ENCODE measurements at places on chromosomes 3 and 15.

DNA sequence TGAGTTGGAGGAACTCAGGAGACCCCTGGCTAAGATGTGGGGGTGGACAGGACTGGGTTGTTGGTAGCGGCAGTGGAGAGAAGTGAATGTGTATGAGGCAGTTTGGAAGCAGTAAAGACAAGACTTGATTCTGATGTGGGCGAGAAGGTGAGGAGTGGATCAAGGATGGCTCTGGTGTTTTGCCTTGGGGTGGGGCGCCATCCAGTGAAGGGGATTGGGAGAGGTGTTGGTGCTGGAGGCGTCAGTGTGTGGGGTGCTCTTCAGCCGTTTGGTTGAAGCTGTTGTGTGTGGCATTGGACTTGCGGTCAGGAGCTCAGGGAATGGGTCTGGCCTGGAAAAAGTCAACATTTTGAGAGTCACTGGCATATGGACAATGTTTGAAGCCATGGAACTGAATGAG is 13.3 kb downstream of the FAN1 start:
- no peak for DNase-seq

- DNase-seq: peak; percentile 65
Measured at GRCh38 chr3:130894130-130894985, 474 bp downstream of the ATP2C1 start.

- DNase-seq: no peak
Measured at GRCh38 chr3:133674290-133674919, 12.7 kb upstream of the TOPBP1 start.

DNA sequence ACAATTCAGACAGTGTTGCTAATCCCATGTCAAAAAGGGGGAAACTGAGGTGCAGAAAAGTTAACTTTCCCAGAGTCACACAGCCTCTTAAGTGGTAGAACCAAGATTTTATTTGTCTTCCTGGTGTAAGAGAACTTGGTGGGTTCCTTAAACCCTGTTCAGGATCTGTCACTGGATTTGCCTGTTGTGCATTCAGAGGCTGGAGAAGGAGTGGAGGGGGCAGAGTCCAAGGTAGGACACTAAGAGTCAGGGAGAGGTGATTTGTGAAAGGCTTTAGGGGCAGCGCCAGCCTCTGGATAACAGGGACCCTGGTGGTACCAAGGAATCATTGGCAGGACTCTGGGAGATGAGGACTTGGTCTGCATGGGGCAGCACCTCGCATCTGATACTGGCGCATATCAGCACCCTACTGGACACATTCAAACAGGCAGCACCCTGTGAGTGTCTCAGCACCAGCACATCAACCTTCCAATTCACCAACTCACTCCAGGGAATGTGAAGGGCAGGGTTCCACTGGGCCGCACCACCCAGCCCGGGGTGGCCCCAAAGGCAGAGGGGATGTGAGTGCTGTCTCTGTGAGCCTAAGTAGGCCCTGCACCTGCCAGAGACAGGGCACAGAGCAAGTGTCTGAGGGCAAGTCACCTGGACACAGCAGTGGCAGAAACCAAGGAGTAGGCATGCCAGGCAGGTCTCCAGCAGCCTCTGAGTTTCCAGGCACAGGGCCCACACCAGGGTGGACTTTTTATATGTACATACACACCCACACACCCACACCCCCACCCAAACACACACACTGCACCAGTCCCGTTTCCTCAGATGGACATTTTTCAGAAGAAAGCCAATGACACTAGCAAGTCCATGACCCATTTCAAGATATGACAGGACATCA is 71.6 kb downstream of the LIPC start:
- DNase-seq: no peak

- DNase-seq: no peak
Measured at GRCh38 chr3:193348686-193349085, 29.9 kb downstream of the ATP13A5 start.

DNA sequence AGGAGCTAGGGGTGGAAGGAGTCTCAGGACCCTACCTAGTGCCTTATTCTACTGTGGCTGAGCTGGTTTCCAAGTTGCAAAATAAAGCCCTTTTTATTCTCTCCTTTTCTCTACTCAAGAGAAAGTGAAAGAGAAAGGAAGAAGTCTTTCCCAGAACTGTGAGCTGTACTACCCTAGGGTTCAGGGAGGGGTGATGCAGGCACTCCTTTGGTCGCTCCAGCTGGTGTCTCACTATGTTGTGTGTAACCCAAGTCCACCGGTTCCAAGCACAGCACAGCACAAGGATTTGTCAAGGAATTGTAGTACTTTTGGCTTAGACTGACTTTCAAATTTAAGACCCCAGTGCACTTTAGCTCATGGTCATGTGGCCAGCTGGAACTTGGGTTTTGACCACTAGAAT is 1721.7 kb downstream of the OTOL1 start:
- DNase-seq: no peak

GRCh38 chr3:118688396-118688884 is 346.2 kb downstream of the IGSF11 start:
- DNase-seq: no peak

DNA sequence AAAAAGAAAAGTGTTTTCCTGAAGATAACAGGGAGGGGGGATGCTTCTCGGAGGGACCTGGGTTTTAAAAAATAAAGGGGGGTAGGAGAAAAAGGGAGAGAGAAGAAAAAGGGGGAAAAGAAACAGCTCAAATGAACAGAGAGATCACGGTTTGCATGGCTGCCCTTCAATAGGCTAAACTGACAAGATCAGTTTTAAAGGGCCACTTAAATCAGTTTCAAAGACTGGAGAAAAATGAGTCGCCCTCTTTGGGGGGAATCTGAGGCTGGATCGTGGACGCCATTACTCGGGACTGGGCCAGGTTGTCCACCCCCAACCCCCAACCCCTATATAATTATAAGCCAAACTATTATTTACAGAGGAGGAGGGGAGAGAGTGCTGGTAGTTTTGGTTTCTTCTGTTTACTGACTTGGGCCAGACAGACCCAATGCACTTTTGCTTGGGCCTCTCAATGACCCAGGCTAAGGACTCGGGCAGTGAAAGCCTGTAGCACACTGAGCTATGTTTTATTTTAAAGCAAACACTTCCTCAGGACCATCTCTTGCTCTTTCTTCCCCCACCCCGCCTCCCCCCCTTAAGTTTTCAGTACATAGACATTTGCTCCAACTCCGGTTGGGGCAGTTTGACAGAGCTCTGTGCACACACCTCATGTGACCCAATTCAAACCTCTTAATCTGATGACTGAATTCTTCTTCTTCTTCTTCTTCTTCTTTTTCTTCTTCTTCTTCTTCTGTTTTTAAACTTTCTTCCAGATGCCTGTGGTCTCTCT is 6.3 kb downstream of the NR2F2 start:
- no peak for DNase-seq

- no peak for DNase-seq
Measured at GRCh38 chr15:71551566-71551965, 258.8 kb upstream of the NR2E3 start.

GRCh38 chr3:102599819-102600576 is 165.2 kb downstream of the ZPLD1 start:
- peak; percentile 15 for DNase-seq

DNA sequence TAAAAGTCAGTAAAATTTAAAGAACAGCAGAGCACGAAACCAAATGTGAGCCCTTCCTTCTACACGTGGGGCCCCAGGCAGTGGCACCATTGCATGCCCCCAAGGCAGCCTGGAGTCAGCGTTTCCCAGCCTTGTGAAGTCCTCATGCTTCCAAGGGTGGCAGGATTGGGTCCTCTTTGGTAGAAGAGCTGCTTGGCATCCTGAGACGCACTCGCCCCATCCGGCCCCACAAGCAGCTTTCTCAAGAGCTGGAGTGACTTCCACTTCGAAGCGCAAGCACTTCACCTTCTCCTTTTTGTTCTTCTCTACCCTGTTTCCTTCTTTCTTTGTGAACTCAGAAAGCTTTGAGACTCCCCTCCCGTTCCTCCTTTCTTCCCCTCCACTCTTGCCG is 34.7 kb downstream of the ZNF710 start:
- peak; percentile 37 for DNase-seq

GRCh38 chr15:64697911-64698369 is 77.4 kb downstream of the RBPMS2 start:
- no peak for DNase-seq

- DNase-seq: no peak
Measured at GRCh38 chr15:101362986-101363566, 68.0 kb upstream of the SNRPA1 start.

GRCh38 chr3:10915376-10915775 is 77.2 kb upstream of the SLC6A1 start:
- no peak for DNase-seq

DNA sequence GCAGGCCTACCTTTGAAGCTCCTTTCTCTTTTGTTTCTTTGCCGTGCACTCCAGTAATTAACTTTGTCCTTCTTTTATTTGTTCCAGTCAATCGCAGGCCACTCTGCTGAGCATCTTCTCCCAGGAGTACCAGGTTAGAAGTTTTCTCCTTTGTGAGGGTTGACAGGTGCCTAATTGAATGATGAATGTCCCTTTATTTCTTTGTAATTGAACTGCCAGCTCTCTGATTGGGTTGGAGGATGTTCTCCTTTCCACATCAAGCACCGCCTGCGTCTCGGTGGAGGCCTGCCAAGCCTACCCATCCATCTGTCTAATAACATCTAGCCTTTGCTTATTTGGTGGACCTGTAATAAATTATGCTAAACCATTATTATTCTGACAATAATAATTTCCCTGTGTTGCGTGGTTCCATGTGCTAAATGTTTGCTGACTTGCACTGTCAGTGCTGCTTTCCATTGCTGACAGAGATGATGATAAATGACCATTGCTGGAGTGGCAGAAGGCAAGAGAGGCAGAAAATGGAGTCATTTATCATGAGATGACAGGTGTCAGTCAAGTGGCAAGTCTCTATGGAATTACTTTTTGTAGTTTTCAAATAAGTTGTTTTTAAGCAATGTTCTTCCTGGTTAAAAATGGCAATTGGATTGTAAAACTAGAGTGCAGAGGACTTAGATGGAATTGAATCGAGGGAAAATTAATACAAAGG is 64.9 kb downstream of the CDIN1 start:
- DNase-seq: no peak

DNA sequence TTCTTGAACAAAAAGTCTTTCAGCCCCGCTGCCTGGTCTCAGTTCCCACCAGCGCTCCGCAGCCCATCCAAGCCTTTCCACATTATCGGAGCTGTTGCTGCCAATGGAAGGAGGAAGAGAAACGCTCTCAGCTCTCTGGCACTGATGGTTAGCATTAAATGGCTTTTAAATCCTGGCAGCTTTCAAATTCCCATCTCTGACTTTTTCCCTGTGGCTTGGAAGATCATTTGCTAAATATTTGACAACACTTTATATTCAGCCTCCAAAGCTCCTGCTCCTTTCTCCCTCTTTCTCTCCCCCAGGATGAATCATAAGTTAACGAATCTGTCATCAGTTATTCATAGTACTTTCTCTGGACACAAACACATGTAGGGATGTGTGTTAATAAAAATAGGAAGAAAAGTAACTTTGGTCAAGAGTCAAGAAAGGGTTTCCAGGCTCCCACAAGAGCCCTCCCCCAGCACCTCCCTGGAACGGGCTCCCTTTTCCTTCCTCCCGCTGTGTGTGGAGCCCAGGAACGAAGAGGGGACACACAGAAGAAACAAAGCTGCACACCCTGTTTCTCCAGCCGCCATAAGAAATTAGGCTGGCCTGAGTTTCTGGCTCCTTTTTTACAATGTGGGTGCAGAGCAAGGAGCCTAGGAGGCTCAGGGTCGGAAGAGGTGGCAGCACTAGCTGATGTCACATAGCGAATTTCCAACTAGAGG is 47.6 kb upstream of the TSEN2 start:
- peak; percentile 84 for DNase-seq

GRCh38 chr15:51782357-51782896 is 31.0 kb downstream of the TMOD2 start:
- no peak for DNase-seq

DNA sequence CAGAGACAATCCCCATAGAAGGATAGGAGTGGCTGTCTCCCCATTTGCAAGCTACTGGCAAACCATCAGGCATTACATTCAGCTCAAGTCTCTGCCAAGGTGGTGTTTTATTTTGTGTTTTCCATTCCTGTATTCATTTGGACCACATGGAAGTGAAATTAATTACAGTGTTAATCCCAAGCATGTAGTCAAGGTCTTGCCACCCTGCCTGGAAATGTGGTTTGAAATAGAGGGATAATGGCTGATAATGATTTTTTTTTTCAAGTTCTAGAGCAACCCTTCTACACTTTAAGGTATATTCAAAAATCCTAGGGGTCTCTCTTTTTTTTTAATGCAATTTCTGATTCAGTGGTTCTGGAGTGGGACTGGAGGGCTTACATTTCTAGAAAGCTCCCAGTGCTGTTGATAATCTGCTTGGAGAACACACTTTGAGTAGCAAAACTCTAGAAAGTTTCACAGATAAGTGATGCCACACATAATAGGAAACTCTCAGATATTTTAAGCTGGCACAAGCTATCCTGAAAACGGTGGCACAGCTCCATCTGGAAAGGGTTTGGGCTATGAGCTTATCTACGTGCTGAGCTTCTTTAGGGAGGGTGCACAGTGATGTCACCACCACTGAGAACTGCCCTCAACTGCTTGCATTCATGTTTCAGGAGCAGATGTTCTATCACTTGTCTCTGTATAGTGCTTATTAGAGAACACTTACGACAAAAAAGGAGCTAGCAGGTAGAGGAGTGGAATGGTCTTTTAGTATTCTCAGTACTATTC is 140.1 kb upstream of the IL12A start:
- DNase-seq: no peak

DNA sequence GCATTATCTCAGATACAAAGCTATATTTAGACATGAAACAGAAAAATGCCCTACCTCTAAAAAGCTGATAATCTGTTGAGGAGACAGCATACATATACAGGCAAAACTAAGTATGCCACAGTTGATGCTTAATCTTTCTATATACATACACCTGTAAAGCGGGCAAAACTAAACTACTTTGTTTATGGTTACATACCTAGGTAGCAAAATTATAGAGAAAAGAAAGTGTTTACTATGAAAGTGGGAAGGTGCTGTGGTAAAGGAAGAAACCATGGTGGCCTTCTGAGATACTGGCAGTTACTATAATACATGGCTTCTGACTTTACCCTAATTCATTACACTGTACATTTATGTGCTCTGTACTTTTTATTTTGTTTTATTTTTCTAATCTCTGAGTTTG is 36.0 kb upstream of the NR1I2 start:
- DNase-seq: no peak

DNA sequence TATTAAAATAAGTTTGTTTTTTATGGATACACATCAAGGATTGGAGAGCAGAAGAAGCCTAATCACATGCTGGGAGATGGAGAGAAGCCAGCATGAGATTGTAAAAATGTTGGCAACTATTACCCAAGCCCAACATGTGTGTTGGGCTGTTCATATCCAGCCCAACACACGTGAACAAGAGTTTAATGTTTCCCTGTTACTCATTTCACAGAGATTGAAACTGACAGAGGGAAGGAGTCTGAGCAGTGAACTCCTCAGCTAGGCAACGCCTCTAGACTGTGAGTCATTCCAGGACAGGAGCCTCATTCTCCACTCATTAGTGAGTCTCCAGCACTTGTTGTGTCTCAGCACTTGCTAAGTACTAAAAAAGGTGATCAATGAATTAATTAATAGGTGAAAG is 43.2 kb upstream of the CMSS1 start:
- peak; percentile 36 for DNase-seq

GRCh38 chr15:77081971-77082370 is 11.1 kb upstream of the TSPAN3 start:
- DNase-seq: no peak
